ENCODE measurements at places on chromosomes 7 and 10. TPM values are rescaled to one million over a fixed set of nuclear protein-coding genes. Genes with fewer than 3 reads are reported as not detected.

DNA sequence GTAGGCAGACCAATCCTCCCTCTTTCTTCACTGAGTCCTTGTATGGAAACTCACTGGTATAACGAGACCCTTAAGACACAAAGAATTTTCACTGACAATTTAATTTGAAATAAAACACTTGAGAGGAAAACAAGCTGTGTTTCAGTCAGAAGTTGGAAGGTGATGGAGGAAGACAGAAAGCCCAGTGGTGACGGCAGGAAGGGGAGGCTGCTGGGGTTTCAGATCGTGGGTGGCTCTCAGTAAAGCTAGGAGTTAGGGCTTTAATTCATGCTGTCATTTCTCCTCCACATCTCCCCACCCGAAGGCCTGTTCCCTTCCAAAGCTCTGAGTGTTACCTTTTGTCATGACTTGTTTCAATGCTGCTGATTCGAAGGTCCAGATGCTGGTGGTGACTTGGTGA, 605.2 kb upstream of the DPP6 start:
- H3K36me3 ChIP-seq, result no peaks in the 10 kb centered on the region
- no peaks in the 10 kb centered on the region for H3K27me3 ChIP-seq
- no peak for DNase-seq
- H3K4me3 ChIP-seq, result no peak overlapping the region
- no peaks in the 10 kb centered on the region for H3K4me1 ChIP-seq

Gene ITPRID1
- total RNA-seq, result not detected

DNA sequence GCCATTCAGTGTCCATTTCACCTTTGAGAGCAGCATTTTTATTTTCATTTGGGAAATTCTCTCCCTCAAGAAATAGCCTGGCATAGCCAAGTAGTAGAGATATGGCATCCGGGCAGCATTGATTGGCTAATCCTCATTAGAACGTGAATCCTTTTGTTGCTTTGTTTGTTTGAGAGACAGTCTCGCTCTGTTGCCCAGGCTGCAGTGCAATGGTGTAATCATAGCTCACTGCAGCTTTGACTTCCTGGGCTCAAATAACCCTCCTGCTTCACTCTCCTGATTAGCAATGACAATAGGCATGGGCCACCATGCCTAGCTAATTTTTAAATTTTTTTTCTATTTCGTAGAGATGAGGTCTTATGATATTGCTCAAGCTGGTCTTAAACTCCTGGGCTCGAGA, 1174.9 kb upstream of the AUTS2 start:
- no peaks in the 10 kb centered on the region for H3K4me1 ChIP-seq
- H3K36me3 ChIP-seq, result no peaks in the 10 kb centered on the region
- H3K27me3 ChIP-seq, result no peaks in the 10 kb centered on the region
- no peak for DNase-seq

Gene VGF
- not detected for total RNA-seq

GRCh38 chr10:23317416-23317815, 27.2 kb downstream of the C10orf67 start:
- DNase-seq, result no peak
- H3K27ac ChIP-seq, result no peak overlapping the region
- no peak overlapping the region for H3K4me3 ChIP-seq
- H3K4me1 ChIP-seq, result no peaks in the 10 kb centered on the region

DNA sequence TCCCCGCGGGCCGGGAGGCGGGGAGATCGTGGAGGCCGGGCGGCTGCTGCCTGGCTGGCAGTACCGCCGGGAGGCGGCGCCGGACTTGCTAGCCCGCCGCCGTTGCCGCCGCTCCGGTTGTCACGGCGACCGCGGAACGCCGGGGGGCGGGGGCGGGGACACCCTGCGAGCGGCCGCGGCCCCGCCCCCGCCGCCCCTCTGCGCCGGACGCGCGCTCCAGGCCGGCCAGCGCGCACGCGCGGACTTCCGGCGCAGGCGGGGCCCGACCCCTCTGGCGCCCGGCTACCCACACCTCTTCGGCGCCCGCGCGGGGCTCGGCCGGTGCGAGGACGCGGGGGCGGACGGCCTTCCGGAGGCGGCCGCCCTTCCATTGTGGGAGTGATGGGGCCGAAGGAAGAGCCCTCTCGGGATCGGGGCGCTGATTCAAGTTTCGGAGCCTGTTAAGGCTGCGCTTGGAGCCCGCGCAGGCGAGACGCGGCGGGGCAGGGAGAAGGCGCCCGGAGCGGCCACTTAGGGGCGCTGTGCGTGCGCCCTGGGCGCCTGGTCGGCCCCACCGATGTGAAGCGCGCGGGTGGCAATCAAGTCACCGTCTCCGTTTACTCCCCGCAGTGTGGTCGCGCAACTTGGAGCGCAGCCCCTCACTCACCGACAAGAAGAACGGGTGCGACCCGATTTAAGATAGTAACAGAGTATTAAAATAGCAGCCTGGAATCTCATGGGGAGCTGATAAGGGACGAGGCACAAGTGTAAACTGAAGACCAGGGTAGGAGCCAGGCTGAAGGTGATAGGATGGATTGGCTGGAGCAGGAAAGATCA, 449 bp upstream of the DPY19L1 start:
- peak overlapping the region; percentile 63 for H3K27ac ChIP-seq
- no peaks in the 10 kb centered on the region for H3K36me3 ChIP-seq
- peak overlapping the region; percentile 41 for H3K4me3 ChIP-seq
- peaks cover 14% of the 10 kb centered on the region for H3K4me1 ChIP-seq
- peak; percentile 90 for DNase-seq
- no peaks in the 10 kb centered on the region for H3K27me3 ChIP-seq

Gene RRP12
- total RNA-seq, result 60.1 TPM

Gene CC2D2B
- not detected for total RNA-seq

Gene AKR1C1
- 0.93 TPM for total RNA-seq

DNA sequence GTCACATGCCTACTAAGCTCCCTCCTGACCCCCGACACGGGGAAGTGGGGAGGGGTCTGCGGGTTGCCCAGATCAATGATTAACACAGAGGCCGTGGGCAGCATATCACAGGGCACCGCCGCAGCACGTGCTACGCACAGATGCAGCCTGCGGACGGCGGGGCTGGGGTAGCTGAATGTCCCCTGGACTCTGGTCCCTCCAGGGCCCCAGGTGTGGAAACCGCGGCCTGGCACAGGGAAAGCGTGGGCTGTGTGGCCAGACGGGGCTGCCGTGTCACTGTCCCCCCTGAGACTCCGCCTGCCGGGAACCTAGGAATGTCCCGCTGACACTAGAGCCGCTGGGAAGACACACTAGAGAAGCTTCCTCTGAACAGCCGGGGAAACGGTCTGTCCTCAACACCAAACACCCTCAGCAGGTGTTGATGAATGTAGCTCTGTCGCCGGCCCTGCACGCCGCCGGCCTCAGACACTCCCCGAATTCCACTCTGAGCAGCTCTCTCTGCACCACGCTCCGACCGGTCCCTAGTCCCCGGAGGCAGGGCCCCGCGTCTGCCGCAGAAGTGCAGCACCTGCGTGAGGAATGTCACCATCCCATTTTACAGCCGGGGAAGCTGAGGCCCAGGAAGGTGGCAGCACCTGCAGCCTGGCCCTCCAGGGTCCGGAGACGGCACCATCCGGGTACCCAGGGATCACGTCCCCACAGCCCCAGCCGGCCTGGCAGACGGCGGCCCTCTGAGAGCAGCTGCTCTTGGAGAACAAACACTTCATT, 33.4 kb upstream of the PDGFA start:
- H3K4me3 ChIP-seq, result no peak overlapping the region
- no peak overlapping the region for H3K27ac ChIP-seq
- H3K4me1 ChIP-seq, result no peaks in the 10 kb centered on the region
- DNase-seq, result no peak
- no peaks in the 10 kb centered on the region for H3K36me3 ChIP-seq

Gene RAB11FIP2
- total RNA-seq, result 37.1 TPM

GRCh38 chr7:91353848-91354247, 89.6 kb downstream of the FZD1 start:
- no peaks in the 10 kb centered on the region for H3K4me1 ChIP-seq
- H3K36me3 ChIP-seq, result no peaks in the 10 kb centered on the region
- H3K27ac ChIP-seq, result no peak overlapping the region
- H3K27me3 ChIP-seq, result no peaks in the 10 kb centered on the region

DNA sequence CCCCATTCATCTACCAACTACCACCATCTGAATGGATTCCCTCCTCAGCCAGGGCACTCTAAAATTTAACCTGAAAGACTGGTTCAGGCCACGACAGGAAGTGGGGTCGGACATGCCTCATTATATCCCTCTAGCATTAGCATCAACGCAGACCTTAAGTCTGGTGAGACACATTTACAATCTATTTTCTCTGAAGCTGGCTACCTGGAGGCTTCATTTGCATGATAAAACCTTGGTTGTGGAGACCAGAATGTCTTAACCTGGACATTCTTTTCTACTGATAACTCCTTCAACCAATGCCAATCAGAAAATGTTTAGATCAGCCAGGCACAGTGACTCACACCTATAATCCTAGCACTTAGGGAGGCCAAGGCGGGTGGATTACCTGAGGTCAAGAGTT, 42.3 kb downstream of the SVOPL start:
- no peak overlapping the region for H3K27ac ChIP-seq
- DNase-seq, result no peak
- H3K4me3 ChIP-seq, result no peak overlapping the region
- no peaks in the 10 kb centered on the region for H3K4me1 ChIP-seq
- H3K27me3 ChIP-seq, result no peaks in the 10 kb centered on the region

Gene LRRC17
- total RNA-seq, result 0.63 TPM

Gene STEAP4
- not detected for total RNA-seq

Gene SLC26A3
- total RNA-seq, result not detected

All from natural killer cell (primary cell).